ENCODE measurements at places on chromosomes 13 and 19. TPM values are rescaled to one million over a fixed set of nuclear protein-coding genes. Genes with fewer than 3 reads are reported as not detected.

DNA sequence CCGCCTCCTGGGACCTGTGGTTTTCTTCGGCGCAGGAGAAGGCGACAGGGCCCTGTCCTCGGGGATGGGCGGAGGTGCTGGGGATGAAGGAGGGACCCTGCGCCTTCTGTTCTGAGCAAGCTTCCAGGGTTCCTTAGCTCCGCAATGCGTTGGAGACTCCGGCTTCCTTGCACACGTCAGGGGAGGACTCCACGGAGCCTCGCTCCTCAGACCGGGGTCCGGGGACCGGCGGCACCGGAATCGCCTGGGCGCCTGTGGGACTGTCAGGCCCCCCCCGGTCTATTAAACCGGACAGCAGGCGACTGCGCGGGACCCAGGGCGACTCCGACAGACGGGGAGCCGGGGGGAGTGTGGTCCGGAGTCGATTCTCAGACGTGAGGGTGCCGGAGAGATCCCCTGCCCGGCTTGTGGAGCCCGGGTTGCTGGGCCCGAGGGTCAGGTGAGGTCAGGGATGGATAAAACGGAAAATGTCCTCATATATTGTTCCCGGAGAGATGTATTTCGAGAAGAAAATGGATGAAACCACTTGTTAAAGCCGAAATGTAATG is 227.4 kb downstream of the TEX29 start:
- DNase-seq = no peak

DNA sequence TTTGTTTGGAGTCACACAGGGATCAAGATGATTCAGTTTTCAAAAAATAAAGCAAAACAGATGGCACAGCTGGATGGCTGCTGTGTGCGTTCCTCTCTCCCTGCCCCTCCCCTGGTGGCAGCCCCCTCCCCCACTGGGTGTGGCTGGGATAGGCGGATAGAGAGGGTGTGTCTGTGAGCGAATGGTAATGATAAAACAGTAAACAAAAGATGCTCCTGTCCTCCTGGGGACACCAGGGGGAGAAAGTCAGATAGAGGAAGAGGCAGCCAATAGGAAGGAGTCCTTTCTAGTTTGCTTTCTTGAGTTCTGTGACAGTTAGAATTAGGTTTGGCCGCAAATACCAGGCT is 6.5 kb downstream of the TMEM255B start:
- DNase-seq = no peak

DNA sequence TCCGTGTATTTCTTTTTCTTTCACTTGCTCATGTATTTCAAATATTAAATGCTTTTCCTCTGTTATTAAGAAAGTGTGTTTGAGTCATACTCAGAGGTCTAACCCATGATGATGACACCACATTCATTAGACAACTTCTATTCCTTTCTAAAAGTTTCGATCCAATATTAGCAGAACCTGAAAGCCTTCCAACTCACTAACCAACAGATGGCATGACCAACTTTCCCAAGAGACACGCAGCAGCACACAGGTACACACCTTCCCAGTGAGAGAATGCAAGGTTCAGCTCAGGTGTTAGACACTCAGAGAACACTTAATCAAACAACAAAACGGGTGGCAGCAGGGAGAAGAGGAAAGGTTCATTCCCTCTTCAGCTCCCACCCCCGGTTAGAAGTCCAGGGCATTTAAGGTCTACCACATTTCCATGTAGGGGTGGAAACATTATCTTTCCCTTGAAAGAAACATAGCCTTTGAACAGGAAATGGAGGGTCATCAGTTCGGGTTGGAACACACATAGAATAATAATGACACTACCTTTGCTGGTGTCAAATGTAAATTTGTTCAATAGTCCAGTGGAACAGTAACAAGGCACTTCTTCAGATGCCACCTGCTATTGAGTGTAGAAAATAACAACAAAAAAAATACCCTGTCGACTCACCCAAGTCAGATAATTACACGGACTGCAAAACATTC is 404.2 kb downstream of the COG6 start:
- no peak for DNase-seq

The TMEM190 gene
- polyA plus RNA-seq = not detected
